ENCODE measurements at places on chromosomes 13 and 19.

DNA sequence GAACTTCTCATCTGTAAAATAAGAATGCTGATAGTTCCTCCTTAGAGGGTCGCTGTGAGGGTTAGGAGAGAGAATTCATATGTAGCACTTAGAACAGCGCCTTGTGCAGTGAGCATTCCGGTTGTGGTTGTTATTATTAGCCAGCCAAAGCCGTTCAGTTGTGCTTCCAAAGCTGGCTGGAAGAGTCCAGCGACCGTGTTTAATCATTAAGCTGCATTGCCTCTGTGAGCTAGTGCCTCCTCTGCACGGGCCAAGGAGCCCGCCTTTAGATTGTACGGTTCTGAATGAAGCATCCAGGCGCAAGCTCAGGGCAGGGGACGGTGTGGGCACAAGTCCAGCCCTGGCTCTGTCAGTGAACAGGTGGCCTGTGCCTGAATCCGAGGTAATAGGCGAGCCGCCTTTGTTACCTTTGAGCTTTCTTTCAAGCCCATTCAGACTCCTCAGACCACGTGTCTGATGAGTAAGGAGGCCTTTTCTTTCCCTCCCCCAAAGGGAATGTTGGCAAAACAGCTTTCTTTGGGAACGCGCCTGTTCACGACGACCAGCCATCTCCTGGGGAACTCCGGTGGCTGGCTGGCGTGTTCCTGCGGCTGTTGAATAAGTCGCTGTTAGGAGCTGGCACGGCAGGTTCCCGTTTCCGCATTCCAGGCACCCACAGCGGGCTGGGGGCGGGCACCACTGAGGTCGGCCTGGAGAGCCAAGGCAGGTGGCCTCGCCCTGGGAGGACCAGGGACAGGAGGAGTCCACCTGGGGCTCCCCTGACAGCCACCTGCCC lies 25.1 kb downstream of the SIPA1L3 start:
- DNase-seq = peak; percentile 32

DNA sequence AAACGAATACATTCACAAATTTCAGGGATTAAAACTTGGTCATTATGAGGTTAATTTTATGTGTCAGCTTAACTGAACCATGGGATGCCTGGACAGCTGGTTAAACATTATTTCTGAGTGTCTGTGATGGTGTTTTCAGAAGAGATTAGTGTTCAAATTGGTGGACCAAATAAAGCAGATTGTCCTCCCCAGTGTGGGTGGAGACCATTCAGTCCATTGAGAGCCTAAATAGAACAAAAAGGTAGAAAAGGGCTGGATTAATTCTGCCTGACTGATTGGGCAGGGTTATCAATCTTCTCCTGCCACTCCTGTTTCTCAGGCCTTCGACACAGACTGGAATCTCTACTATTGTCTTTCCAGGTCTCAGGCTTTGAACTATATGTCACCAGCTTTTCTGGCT lies 203.8 kb upstream of the SLITRK6 start:
- DNase-seq = no peak

DNA sequence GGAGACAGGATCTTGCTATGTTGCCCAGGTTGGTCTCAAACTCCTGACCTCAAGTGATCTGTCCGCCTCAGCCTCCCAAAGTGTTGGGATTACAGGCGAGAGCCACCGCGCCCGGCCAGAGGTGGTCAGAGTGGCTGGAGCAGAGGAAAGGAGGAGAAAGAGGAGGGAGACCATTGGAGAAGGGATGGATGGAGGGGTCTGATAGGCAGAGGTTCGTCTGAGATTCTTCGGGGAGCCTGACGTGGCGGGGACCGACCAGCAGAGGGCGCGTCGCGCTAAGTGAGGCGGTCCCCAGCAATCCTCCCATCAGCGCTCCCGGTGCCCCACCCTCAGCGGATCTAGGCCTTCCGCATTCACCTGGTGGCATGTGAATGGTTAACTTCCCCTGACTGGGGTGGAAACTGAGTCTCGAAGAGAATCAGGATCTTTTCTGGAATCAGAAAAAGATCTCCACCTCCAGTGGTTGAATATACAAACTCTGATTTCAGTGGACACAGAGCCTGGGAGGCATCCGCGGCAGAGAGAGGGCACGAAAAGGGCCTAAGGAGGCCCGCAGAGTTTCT lies 8.8 kb downstream of the GTPBP3 start:
- peak; percentile 24 for DNase-seq

DNA sequence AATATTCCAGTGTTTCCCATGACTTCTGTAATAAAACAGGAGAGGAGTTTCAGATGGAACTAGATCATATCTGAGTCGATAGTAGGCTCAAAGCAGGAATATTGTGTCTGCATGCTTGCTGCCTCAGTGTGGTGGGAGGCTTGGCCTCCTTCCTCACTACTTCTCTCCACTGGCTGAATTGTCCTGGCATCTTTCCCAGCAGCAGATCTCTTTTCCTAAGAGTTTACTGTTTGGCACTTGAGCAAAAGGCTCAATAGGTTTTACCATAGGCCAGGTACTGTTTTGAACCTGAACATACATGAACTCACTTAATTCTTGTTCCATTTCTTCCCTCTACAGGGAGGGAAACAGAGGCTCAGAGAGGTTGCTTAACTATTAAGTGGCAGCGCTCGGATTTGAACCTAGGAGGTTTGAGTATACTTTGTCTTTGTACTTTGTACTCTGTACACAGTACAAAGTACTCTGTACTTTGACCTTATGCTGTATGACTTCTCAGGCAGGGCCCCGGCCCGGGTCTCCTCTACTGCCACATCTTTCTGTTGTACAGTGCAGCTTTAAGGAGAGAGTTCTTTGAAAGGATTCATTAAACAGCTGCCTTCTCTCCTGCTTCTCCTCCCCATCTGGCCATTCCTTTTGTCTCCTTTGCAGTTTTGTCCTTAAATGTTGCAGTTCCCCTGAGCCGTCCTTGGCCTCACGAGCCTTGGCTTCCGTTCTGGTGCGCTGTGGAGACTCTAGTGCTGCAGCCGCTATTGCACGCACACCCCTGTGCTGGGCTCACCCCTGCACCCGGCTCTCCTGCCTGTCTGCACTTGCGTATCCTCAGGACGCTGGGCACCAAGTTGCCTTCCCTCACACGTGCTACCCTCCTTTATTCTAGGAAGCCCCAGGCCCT lies 8.1 kb downstream of the B3GLCT start:
- DNase-seq = no peak

DNA sequence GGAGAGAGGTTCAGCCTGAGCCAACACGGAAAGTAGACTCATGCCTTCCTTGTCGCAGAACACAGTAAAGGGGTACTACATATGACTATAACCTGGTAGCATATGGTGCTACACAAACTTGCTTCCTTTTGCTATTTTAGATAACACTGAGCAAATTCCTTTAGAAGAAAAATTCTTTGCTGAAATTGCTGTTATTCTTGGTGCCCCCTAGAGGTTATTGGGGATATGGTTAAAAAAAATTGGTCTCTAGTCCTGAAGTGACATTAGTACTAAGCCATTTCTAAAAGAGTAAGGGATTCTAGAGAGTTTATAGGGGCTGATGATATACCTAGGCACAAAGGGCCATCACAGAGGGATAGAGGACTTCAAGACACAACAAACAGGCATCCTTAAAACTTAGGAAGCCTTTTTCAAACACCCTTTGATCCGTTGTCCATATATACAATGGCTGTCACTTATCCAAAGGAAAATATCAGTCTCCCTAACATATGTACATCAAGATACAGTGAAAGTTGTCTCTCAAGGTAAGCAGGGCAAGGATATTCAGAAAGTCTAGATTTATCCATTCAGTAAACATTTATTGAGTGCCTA lies 13.9 kb upstream of the HS6ST3 start:
- DNase-seq = no peak

- no peak for DNase-seq
These were observed 18.8 kb downstream of the ZC3H4 start for GRCh38 chr19:47094557-47095475.

DNA sequence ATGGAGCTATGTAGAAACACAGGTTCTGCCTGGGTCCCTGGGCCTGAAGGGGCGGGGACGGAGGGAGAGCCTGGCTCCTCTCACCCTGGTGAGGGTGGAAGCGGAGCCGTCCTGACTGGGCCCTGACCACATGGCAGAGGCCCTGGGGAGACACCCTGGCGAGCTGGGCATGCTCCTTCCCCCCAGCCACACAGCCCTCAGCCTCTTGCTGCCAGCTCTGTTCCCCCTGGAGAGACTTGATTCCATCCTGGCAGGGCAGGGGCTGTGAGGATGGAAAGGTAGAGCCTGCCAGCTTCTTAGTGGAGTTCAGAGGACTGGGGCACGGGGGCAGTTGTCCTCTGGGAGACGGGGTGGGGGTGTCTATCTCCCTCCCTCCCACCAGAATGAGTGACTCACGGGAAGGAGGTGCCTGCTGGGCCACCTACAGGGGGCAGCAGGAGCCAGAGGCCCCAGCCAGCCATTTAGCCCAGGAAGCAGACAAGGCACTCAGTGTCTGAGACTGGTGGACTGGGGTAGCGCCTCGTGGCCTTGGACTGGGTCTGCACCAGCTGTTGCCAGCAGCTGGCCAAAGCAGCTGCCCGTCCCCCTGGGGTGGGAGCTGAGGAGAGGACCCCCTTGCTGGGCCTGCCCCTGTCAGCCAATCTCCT lies 22.8 kb upstream of the RNF17 start:
- no peak for DNase-seq

- no peak for DNase-seq
These were observed 277.8 kb downstream of the FOXO1 start for GRCh38 chr13:40388617-40389016.

DNA sequence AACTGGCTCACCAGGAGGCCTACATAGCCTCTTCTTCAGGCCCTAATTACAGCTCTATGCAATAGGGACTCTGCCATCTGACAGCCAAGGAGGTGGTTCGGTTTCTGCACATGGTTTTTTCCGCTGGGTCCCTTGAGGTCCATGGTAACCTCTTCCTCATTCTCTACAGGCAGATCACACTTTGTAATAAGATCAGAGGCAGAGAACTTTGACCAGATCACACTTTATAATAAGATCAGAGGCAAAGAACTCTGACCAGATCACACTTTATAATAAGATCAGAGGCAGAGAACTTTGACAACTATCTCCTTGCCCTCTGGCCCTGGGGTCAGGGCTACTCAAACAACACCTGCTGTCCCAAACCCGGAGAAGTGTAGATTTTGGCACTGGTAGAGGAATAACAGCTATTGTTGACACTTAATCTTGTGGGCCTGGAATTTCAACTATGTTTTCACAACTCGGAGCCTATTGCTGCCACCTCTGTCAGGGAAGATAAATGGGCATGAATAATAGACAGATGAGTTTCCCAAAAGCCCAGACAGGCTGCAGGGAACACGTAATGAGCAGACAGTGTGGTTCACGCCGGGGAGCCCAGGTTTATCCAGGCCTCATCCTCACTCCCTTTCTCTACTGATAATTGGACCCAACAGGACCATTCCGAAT lies 246.1 kb downstream of the UQCRFS1 start:
- no peak for DNase-seq

GRCh38 chr19:42284591-42285341 lies 15.7 kb downstream of the CIC start:
- no peak for DNase-seq

- no peak for DNase-seq
These were observed 278.9 kb upstream of the PCDH9 start for GRCh38 chr13:67509018-67509417.

- no peak for DNase-seq
These were observed 8.2 kb downstream of the FXYD5 start for GRCh38 chr19:35162471-35163326.

DNA sequence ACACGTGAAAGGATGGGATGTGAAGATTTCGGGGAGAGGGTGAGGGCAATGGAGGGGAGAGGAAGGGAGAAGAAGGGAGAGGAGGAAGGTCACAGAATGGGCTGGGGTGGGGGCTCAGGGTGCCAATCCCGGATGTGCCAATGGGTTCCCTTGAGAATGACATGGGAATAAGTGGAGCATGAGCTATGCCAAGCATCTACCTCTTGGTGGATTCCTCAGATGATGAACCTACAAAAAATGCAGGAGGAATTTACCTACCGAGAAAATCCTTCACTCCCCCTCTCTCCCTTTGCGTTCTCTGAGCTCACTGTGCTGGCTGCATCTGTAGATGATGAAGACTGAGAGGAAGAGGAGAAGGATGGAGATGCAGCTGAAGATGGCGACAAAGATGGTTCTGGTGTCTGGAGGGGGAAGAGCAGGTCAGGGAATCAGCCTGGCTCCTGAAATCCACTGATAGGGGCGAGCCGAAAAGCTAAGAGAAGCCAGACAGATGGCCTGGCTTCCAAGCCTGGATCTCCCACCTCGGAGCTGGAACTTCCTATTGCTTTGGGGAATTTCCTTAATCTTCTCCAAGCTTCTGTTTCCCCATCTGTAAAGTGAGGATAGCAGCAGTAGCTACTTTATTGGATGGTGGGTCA lies 21.6 kb downstream of the VSTM1 start:
- no peak for DNase-seq

- no peak for DNase-seq
These were observed 12.2 kb downstream of the KATNAL1 start for GRCh38 chr13:30295116-30295515.

- DNase-seq = peak; percentile 62
These were observed 2.9 kb downstream of the WDR83 start for GRCh38 chr19:12669270-12670158.

GRCh38 chr13:28056970-28057712 lies 43.2 kb downstream of the FLT3 start:
- DNase-seq = no peak

DNA sequence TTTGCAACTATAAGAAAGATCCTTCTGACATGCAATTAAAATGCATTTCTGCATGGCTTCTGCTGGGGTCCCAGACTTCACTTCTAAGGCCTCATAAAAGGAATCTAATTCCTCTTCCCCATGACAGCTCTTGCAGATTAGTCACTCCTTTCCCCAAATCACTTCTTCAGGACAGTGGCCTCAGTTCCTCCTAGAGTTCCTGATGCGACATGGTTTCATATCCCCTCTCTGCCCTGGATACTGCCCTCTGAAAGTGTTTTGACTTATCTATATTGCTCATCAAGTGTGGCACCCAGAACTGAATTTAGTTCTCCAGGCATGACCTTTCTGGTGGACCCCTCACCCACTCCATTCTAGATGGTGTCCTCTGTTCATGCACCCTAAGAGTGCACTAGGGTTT lies 238.1 kb downstream of the FOXO1 start:
- no peak for DNase-seq

DNA sequence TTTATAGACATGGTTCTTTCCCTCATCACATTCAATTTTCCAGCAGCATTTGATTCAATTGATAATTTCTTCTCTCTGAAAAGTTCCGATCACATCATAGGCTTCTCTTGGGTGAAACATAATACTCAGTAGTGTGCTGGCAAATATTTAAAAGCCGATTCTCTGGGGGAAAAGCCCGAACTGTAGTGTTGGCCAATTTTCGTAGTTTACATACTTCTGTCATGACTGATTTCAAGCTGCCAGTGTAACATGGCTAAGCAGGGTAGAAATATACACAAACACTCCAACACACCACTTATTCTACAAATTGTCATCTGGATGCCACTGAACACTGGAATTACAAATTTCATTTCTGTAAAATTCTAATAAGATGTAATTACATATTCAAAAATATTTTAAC lies 56.1 kb upstream of the FREM2 start:
- DNase-seq = no peak

GRCh38 chr19:41703602-41704293 lies 4.7 kb upstream of the CEACAM5 start:
- no peak for DNase-seq

- no peak for DNase-seq
These were observed 54.7 kb upstream of the ARHGEF7 start for GRCh38 chr13:111060237-111060919.

- DNase-seq = no peak
These were observed 13.9 kb downstream of the PALM start for GRCh38 chr19:722553-723101.

GRCh38 chr19:42540071-42540553 lies 11.8 kb upstream of the CEACAM1 start:
- DNase-seq = peak; percentile 12
